ENCODE measurements at places on chromosomes 11 and 22. TPM values are rescaled to one million over a fixed set of nuclear protein-coding genes. Genes with fewer than 3 reads are reported as not detected.

The ACRV1 gene
- total RNA-seq, result not detected

The ANO5 gene
- total RNA-seq, result not detected

The SAA4 gene
- not detected for total RNA-seq

The CYTH4 gene
- 114 TPM for total RNA-seq

The SCGB1A1 gene
- not detected for total RNA-seq

The PKP3 gene
- total RNA-seq, result 0.13 TPM
